ENCODE measurements at places on chromosomes 7 and 10.

DNA sequence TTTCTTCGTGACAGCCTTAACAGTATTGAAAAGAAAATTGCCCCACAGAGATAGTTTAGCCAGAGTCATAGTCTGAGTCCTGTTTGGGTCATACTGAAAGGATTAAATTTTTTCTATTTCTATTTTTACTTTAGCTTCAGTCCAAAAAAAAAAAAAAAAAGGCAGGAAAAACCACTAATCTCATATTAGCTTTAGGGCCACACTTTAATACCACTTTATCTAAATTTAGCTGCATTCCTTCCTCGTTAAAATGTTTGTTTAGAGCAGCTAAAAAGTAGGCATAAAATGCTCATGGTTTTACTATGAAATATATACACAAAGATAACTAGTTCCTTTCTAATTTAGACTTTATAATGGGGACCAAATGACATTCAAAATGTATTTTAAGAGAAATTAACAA lies 216.5 kb upstream of the TMEM196 start:
- no peak for DNase-seq

DNA sequence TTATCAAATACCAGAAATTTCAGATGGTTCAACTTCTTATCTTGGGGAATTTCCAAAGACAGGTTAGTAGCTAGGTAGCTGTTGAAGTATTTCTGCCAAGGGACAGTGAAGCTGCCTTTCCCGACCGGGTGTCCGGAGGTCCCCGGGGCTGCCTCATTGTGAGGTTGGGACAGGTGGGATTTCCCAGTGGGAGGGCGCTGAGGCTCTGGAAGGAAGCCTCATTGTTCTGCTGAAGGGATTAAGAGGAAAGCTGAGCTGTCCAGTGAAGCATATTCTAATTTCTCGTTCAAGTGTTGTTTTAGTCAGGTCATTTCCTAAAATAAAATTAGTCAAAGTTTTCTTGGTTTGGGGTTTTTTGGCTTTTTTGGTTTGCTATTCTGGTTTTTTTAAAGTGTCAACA lies 244.2 kb downstream of the MGMT start:
- DNase-seq, result no peak

DNA sequence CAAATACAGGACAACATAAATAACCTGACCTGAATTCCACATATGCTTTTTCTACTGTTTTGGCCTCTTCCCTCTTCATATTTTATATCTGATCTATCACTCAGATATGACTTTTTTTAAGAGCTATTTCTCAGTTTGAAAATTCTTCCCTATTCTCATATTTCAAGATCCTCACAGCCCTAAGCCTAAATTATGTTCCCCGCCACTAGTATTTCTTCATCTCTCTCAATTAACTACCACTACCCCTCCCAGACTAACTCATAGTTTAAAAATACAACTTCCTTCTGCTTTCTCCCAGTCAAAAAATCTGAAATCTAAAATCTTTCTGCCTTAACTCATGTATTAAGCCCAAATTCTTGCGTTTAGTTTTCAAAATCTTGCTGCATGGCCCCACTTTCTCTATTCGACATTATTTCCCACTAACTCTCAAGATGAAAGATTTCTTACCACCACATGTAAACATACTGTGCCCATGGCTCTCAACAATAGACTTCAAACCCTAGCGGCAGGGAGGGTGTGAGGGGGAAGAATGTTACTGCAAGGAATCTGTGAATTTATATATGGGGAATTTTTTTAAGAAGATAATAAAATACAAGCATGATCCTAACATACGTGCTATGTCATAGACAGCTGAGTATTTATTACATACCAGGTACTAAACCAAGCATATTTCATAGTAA lies 64.6 kb downstream of the TFEC start:
- DNase-seq, result no peak

- no peak for DNase-seq
These were observed 52.5 kb upstream of the USP6NL start for GRCh38 chr10:11663763-11664555.

GRCh38 chr7:100358027-100358856 lies at the start of gene PILRB:
TSS of gene PILRB (plus strand) at chr7:100358117. CDS start at chr7:100358303, 186 bp downstream.
- DNase-seq, result no peak

DNA sequence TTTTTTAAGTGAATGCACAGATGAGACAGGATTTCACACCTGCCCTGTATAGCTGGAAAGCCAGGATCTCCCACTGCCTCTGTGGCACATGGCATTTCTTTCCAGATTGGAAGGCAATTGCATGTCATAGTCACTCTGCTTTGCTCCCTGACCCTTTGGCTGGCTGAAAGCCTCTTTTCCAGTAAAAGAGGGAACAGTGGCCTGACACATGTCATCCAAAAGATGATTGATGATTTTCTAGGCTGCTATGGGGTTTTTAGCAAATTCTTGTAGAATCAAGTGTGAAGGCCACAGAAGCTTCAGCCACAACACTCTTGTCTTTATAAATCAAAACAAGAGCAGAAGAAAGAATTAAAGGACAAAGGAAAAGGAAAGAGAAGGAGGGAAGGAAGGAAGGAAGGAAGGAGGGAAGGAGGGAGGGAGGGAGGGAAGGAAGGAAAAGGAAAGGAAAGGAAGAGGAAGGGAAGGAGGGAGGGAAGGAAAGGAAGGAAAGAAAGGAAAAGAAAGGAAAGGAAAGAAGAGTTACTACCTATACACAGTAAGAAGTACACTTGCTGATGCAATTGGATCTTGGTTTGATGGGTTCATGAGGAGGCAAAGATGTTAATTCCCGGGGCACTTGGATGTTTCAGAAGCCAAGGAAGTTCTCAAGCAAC lies 158.9 kb upstream of the FRMD4A start:
- no peak for DNase-seq

DNA sequence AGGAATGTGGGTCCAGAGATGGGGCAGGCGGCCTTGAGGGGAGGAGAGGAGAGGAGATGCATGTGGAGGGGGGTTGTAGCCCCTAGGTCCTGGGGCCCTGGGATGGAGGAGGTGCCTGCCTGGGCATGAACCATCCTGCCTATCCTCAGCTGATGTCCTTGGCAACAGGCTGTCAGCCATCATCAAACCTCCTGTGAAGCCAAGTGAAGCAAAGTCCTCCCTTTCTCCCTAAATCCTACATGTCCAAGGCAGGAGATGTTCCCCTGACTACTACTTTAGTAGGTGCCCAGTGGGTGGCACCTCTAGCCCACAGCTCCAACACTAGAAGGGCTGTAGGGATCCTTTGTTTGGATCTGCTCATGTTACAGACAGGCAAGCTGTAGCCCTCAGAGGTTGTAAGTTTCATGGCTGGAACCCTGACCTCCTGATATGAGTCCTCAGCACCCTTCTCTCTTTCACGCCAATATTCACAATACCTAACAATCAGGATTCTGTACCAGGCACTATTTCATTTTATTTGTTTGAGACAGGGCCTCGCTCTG lies 66.6 kb upstream of the SYPL1 start:
- DNase-seq, result no peak

- DNase-seq, result no peak
These were observed 65.6 kb upstream of the KDM7A start for GRCh38 chr7:140242057-140243031.

DNA sequence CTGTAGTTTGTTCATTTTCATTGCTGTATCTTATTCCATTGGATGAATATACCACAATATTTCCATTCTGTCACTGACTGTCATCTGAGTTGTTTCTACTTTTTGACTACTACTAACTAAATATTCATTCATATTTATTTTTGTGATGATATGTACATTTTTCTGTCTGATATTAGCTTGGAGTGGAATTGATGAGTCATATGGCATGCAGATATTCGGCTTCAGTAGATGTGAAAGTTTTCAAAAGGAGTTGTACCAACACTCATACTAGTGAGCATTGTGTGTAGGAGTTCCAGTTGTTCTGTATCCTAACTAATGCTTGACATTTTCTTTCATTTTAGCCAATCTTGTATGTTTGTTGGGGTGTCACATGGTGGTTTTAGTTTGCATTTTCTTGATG lies 7.7 kb downstream of the RUNDC3B start:
- DNase-seq, result no peak

DNA sequence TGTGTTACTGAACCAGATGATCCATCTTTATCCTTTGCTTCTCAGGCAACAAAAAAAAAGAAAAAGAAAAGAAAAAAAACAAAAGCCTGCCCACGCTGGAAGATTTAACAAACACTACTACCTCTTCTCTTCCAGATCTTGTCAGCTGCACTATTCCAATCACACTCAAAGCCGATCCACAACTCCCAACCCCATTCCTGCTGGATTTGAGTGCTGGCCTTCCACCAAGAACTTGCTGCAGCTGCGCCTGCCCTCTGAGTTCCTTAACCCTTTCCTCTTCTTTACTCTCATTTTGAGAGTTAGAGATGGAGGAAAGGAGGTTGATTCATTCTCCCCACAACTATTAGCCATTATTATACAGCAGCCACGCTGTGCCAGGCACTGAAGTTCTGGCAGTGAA lies 16.0 kb upstream of the ITGA8 start:
- DNase-seq, result no peak

GRCh38 chr10:131204406-131205152 lies 106.9 kb downstream of the TCERG1L start:
- no peak for DNase-seq

DNA sequence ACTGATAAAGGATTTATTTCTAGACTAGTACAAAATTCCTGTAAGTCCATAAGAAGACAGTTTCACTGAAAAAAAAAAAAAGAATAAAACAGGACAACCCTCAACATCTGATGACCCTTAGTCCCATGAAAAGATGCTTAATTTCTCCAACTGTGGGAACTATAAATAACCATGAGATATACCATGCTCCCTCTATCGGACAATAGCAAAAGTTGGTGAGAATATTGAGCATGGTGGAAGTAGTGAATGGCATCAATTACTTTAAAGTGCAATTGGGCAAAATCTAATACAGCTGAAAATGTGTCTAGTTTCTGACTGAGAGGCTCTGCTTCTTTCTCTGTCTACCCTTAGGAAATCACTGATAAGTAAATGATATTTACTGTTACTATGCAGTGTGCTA lies 348.8 kb downstream of the SUGCT start:
- no peak for DNase-seq

GRCh38 chr7:48594349-48594748 lies 330.0 kb upstream of the CDC14C start:
- DNase-seq, result no peak

Data from T-helper 9 cell (primary cell).